ENCODE measurements at places on chromosomes 6 and 20.

DNA sequence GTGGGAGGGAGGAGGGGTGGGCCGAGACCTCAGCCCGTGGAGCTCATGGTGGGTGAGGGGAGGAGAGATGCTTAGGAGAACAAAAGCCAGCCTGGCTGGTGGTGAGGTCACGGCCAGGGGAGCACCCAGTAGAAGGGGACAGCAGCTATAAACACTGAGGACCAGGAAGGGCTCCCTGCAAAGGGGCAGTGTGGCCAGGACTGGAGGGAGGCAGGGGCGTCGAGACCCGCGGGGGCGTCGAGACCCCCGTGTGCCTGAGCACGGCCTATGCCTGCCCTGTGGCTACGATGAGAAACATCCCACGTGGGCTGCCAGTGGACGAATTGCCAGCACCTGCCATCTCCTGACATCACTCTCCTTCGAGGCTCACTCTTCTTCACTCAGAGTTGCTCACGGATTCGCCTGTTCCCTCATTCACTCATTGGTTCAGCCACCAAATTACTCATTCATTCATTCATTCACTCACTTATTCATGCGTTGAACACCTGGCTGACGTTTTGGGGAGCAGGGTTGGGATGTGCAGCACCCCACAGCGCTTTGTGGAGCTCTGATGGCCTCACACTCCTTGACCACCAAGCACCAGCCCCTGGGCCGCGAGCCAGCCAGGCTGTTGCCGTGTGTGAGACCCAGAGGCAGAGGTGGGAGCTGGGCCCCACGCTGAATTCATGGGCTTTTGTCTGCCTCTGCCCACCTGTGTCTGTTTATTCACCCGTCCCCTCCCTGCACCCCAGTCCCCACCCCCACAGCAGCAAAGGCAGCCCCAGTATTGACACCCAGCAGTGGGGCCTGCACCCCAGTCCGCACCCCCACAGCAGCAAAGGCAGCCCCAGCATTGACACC, 61.2 kb upstream of the BHLHE23 start:
- DNase-seq, result no peak

DNA sequence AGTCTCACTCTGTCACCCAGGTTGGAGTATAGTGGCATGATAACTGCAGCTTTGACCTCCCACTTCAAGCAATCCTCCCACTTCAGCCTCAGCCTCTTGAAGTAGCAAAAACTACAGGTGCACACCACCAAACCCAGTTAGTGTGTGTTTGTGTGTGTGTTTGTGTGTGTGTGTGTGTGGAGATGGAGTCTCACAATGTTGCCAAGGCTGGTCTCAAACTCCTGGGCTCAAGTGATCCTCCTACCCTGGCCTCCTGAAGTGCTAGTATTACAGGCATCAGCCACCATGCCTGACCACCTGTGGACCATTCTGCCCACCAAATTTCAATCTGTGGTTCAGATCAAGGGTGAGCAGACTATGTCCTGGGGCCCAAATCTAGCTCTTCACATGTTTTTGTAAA, 8.8 kb downstream of the FASTKD5 start:
- no peak for DNase-seq

GRCh38 chr6:23522792-23523547, 603.0 kb upstream of the NRSN1 start:
- DNase-seq, result no peak

DNA sequence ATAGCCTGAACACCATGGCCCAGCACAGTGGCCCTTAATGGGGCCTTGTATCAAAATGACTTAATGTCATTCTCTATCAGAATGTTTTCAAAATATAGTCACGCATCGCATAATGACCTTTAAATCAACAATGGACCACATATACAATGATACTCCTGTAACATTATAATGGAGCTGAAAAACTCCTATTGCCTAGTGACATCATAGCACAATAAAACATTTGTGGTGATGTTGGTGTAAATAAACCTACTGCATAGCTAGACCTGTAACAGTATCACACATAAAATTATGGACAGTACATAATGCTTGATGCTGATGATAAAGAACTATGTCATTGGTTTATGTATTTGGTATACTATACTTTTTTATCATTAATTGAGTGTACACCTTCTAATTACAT, 9.3 kb downstream of the ELOVL5 start:
- DNase-seq, result no peak

DNA sequence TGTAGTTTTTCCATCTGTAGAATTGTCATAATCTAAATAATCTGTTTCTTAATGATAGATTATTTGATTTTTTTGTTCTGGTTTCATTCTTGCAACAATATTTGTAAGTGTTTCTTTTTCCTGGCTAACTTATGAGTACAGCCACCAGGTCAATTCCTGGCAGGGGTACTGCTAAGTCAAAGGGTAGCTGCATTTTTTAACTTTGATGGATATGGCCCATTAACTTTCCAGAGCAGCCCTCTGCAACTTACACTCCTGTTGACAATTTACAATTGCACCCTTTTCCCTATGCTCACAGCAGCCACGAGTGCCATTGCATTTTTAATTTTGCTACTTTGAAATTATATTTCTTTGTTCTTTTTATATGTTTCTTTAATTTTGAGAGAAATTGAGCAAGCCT, 209.3 kb upstream of the CST7 start:
- no peak for DNase-seq

DNA sequence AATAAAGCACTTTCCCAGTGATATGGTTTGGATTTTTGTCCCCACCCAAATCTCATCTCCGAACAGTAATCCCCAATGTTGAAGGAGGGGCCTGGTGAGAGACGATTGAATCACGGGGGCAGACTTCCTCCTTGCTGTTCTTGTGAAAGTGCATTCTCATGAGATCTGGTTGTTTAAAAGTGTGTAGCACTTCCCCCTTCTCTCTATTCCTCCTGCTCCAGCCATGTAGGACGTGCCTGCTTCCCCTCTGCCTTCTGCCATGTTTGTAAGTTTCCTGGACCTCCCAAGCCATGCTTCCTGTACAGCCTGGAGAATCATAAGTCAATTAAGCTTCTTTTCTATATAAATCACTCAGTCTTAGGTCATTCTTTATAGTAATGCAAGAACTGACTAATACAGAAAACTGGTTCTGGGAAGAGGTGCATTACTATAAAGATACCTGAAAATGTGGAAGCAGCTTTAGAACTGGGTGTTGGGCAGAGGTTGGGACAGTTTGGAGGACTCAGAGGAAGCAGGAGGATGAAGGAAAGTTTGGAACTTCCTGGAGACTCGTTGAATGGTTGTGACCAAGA, 7.4 kb downstream of the EPM2A start:
- DNase-seq, result no peak

All from stimulated activated CD4-positive, alpha-beta T cell treated with anti-CD3 and anti-CD28 coated beads, Interleukin-2, amount 100 ng/mL, for 48 hours (primary cell).